Left ventricle myocardium superior (tissue), 1 donor: ENCODE measurements at places on chromosomes 7 and 10. TPM values are rescaled to one million over a fixed set of nuclear protein-coding genes. Genes with fewer than 3 reads are reported as not detected.

SRRM3 gene
- 17.2 TPM for total RNA-seq

- DNase-seq: no peak
These were observed 61.8 kb upstream of the SDK1 start for GRCh38 chr7:3239291-3239691.

- DNase-seq: no peak
These were observed 96.1 kb downstream of the MMRN2 start for GRCh38 chr10:86861351-86861750.

DNA sequence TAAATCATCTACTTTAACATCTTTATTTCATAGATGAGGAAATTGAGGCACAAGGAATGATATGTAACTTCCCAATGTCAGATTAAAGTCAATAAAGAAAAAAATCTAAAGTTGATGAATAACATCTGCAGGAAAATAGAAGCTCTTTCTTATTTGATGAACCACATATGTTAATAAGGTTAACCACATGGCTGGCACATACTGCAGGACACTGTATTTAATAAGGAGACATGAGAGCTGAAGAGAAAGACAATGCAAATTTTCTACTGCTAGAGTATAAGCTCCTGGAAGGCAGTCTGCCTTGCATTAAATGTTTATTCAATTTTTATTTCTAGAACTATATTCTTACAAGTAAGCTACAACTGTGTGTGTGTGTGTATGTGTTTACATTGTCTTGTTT is 4.4 kb downstream of the RAB11FIP2 start:
- no peak for DNase-seq

DNA sequence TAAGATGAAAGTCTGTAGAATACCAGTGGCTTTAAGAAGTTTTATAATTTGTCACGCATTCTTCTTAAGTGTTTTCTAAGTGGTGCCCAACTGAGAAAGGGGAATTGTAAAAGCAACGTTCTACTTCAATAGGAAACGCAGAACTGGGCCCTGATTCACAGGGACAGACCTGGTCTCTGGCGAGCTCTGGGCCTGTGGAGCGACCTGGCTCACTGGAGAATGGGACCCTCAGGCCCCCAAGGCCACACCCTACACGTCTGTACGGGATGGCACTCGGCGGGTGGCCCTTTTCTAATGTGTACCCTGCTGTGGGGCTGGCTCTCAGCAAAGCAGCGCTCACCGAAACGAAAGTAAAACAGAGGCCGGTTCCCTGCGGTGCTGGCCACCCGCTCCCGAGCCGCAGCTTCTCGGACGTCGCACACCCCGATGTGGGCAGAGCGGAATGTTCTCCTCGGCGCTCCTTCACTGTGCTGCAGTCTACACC is 205.0 kb downstream of the DIP2C start:
- no peak for DNase-seq

GRCh38 chr10:95293631-95294030 is 2.8 kb upstream of the PDLIM1 start:
- no peak for DNase-seq

DNA sequence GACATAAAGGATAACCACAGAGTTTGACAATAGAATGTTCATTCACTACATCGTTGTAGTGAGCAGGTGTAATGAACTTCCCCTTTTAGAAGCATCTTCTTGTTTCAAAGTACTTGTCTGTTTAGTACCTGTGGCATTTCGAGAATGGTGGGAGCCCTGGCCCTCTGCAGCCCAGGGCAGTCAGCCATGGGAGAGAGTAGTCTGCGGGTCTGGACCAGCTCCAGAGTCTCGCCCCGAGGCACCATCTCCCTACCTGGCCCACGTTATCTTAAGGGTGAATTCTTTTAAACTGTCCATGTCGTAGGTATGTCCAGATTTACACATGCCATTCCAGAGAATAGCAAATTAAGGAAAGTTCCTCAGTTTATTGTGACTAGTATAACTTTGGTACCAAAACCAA is 99.7 kb downstream of the BMPR1A start:
- no peak for DNase-seq
